ENCODE measurements at places on chromosomes 16 and 17.

DNA sequence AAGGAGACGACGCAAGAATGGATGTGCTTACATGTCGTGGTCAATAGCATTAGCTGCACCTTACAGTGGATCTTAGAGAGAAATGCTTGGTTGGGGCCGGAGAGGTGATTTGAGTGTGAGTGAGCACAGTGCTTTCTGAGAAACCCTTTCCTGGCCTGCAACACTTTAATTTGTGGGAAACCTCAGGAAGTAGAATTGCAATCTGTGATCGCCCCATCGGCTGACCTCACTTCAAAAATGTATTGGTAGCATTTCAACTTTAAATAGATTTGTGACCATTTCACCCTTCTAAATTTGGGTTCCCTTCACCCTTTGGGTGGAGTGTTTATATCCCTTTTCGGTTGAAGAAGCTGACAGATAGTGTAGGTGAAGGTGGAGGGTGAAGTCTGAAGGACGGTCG is 13.2 kb downstream of the PRKCB start:
- DNase-seq, result no peak

DNA sequence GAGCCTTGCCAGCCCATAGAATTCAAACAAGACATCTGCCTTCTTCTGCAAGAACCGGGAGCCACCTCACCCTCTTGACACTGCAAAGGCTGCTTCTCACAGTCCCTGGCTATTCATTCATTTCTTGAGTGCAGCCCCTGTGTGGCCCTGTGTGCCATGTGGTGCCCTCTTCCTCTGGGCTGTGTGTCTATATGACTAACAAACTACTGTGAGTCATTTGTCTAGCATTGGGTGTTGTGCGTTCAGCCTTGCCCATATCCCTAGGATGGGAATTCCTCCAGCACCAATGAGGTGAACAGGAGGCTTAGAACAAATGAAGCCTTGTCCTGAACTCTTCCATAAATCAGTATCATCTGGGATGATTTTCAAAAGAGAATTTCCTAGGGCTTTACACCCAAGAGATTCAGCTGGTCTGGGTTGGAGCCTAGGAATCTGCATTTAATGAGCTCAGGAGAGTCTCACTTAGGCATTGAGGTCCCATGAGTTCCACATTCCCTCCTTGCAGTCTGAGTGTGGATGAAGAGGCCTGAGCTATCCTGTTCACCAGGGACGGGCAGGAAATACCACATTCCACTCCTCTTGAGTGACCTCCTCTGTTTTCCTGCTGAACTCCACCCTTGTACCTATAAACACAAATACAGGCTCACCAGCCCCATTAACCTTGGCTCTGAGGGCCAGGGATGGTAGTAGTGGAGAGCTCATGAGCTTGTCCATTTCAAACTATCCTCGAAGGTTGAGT is 308.7 kb upstream of the N4BP1 start:
- no peak for DNase-seq

DNA sequence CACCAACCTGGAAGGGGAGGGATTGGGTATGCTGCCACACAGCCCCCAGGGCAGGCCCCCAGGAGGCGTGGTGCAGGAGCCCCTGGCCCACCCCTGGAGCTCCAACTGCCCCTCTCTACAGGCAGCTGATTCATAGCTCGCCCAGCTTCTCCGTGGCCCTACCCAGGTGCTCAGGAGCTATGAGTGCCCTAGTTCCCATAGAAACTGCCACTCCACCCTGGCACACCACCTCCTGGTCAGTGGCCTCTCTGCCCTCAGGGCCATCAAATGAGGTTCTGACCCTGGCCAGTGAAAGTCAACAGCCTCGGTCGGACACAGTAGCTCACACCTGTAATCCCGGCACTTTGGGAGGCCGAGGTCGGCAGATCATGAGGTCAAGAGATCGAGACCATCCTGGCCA is 18.0 kb downstream of the CNGB1 start:
- no peak for DNase-seq

DNA sequence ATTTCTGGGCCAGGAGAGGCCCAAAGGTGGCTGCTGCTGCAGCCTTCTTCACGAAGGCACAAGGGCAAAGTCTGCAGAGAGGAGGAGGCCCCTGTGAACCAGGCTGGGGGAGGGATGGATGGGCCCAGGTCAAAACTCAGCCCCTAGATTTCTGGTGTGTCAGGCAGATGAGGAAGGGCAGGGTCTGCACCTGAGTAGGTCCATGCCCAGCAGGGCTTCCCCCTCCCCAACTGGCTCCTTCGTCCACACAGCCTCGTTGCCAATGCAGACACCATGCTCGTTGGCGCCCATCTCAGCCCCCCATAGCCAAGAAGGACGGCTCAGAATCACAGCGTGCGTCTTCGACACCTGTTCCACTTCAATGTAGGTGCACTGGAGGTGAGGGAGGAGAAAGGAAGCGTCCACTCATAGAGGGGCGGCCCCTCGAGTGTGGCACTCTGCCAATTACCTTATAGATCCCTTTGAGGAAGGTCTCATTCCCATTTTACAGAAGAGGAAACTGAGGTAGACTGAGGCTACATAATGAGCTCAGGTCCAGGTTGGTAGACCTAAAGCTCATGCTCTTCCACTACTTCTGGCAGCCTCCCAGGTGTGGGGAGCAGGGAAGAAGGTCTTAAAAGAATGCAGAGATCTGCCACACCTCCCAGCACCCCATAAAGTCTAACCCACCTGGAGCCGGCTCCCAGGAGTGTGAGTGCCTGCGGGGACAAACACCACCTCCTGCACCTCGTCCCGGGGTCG is 902 bp downstream of the SCRN2 start:
- DNase-seq, result no peak

DNA sequence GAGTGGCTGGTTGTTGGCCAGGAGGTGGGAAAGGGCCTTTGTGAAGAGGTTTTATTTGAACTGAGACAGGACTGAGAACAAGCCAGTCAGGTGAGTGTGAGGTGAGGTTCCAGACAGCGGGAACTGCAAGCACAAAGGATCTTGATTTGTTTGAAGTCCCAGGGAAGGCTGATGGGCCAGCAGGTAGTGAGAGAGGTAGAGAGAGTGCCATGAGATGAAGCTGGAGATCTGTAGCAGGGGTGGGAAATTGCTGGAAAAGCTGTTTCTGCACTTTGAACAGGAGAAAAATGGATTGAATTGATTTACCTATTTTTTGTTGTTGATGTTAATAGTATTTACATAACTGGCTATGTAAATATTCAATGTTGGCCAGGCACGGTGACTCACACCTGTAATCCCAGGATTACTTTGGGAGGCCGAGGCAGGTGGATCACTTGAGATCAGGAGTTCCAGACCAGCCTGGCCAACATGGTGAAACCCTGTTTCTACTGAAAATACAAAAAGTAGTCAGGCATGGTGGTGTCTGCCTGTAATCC is 7.7 kb upstream of the DCTPP1 start:
- no peak for DNase-seq

GRCh38 chr17:73901661-73902415 is 257.6 kb upstream of the SDK2 start:
- DNase-seq, result no peak
